G401 (cell line): ENCODE measurements at places on chromosomes 6 and 20. TPM values are rescaled to one million over a fixed set of nuclear protein-coding genes. Genes with fewer than 3 reads are reported as not detected.

The RAD21L1 gene
- not detected in 2 replicates for total RNA-seq

The ZMYND8 gene
- total RNA-seq: 21.5 and 24.7 TPM in 2 replicates

The EGFL8 gene
- total RNA-seq: 12.9 and 16.5 TPM in 2 replicates

The PRDM13 gene
- 0.06 and 0.34 TPM in 2 replicates for total RNA-seq

The SH3BGRL2 gene
- total RNA-seq: 26.0 and 40.8 TPM in 2 replicates

The FAM83C gene
- not detected in 2 replicates for total RNA-seq

The PARD6B gene
- total RNA-seq: 30.0 and 43.3 TPM in 2 replicates

The PAQR8 gene
- 26.0 and 29.6 TPM in 2 replicates for total RNA-seq

The TPD52L2 gene
- total RNA-seq: 129 and 141 TPM in 2 replicates

The RSPO3 gene
- total RNA-seq: 5.7 TPM in 1 of 2 replicates, not detected in the other

The ZNF451 gene
- total RNA-seq: 23.3 and 35.2 TPM in 2 replicates

DNA sequence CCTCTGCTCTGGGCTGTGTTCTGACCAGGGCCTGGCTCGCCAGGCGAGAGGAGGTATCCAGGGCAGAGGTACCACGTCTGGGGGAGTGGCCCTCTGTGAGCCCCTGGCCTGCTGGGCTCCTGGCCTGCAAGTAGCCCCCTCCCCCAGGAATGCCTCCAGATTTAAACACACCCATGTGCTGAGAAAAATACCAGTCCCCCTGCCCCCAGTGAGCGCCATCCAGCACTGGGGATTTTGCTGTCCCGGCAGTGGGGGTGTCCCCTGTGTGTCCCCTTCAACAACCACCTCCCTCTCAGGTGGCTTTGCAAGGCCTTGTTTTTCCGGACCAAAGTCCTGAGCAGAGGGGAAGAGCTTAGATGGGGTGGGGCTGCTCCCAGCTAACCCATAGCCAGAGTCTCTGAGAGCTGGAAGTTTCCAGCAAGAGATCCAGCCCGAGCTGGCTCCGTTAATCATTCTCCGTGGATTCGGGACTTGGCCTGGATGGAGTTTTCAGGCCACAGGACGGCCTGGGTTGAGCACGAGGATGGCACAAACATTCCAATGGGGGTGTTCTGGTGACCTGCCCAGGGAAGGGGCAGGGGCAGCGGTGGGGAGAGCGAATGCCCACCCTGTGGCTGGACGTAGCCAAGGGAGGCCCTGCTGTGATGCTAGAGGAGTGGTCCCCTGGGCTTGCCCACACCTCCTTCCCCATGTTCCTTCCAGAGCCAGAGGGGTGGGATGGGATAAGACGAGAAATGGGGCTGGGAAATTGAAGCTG, 29.0 kb downstream of the PCK1 start:
- no peak for DNase-seq

- DNase-seq: no peak
Observed at GRCh38 chr6:32936239-32937152, 4.3 kb downstream of the HLA-DMB start.

DNA sequence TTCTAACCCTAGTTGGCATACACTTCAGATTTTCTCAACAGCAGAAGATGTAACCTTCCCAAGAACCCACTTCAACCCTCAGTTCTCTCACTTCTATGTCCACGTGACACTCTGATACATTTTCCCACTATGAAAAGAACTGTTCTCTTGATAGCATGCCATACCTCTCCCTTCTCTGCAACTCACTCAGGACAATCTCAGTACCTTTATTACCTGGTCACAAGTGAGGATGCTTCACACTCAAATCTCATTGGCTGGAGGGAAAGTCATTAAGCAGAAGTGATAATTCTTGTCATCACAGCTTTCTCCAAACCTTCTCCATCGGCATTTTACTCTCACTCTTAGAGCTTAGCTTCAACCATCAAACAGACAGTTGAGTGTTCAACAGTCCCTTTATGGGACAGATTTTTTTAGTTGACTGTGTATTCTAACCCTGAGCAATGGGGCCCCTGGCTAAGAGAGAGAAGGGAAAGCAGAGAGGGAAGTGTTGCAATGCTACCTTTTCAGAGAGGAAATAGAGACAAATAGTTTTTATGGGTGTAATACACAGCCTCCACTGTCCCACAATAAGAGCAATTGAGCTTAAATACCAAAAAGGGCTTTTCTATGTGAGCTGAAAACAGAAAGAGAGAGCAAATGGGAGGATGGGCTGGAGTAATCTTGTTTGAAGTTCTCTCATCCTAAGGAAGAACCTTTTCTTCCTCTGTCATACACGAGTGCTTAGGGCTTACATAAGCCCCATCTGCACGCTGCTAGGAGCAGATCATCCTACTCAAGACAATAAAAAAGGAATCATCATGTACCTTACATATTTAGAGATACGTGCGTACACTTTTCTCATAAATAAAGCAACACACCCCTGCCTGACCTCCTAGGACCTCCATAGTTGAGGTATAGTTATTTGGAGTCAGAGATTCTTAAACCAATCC, 16.0 kb downstream of the HLA-DPA1 start:
- DNase-seq: no peak

GRCh38 chr6:68226460-68226859, 408.6 kb upstream of the ADGRB3 start:
- peak; percentile 25 for DNase-seq

DNA sequence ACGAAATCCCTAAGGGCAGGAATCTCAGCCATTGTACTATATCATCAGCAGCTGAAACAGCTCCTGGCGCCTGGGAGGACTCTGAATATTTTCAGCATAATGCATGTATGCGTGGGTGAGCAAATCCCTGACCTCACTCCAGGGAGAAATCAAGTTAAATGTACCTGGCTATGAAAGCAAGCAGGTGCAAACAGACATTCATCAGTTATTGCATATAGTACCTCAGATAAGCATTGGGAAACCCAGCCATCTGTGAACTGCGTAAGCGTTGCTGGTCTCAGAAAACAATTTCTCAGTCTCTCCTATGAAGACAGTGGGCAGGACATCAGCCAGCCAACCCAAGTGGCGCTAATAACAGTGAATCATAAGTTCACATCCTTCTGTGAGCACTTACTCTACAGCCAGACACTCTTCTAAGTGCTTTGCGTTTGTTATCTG, 622.6 kb downstream of the EPM2A start:
- no peak for DNase-seq

GRCh38 chr6:32116674-32117073, 7.5 kb upstream of the TNXB start:
- DNase-seq: peak; percentile 45

GRCh38 chr6:3227363-3228045, at the start of gene TUBB2B:
Gene TUBB2B, minus strand, starts transcription at chr6:3227653. Its CDS starts 110 bp downstream, at chr6:3227543.
- DNase-seq: no peak

GRCh38 chr6:168676552-168677322, 235.8 kb downstream of the SMOC2 start:
- no peak for DNase-seq

- no peak for DNase-seq
Observed at GRCh38 chr20:58084566-58084965, 143.9 kb downstream of the ANKRD60 start.

GRCh38 chr20:19522071-19522801, 235.8 kb upstream of the RIN2 start:
- DNase-seq: no peak

DNA sequence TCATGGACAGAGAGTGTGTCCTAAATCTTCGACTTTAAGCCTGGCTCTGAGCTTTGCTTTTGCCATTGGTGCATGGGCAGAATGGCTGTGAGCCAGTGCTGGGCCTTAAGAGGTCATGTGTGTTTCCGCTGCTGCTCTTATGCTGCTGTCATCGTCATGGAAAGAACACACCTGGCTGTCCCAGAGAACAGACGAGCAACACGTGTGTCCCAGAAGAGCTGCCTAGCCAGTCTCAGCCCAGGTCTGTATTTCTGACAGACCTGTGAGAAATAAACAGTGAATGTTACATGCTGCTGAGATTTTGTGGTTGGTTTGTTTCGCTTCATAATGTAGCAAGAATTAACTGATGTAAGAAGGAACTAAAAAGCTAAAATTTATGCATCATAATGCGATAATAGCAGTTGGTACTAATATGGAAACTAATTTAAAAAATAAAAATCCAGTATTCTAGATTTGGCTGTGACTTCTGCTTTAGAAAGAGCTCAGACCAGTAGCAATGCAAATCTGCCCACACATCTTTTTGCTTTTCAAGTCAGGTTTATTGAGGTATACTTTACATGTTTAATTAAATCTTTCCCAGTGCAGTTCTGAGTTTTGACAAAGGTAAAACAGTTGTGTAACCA, 11.5 kb upstream of the SCP2D1 start:
- DNase-seq: no peak

DNA sequence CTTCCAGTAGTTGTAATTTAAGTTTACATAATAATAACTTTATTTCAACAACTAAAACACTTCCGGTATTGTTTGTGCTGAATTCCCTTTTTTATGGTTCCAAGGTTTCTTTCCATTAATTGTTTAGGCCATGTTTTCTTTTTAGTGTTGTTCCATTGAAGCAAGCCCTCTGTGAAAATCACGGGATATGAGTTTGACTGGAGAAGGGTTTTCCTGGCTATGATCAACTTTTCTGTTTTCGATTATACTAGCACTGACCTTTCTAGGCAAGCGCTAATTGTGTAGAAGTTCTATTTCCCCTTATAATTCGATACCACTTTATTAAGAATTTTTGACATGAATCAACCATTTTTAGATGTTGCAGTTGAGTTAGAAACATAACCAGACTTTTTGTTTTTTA, 2.4 kb downstream of the LAMA2 start:
- DNase-seq: no peak

DNA sequence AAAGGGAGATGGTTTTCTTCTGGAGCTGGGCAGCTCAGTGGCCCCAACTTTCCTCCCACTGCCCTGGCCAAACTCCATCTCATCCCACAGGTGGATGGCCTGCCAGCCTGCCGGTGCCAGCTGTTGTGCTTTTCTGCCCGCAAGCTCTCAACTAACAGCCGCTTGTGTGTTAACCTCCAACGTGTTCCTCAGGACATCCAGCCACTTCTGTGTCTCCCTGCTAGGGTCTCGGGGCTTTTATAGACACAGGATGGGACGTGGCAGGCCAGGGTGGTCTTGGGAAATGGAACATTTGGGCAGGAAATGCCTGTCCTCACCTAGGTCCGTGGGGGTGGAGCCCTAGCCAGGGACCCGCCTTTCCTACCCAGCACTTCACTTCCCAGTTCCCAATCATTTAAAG, 171.1 kb upstream of the RGS17 start:
- DNase-seq: no peak

- no peak for DNase-seq
Observed at GRCh38 chr6:56709650-56710049, 67.0 kb upstream of the DST start.

GRCh38 chr6:118186672-118187567, 279.9 kb downstream of the SLC35F1 start:
- DNase-seq: no peak

DNA sequence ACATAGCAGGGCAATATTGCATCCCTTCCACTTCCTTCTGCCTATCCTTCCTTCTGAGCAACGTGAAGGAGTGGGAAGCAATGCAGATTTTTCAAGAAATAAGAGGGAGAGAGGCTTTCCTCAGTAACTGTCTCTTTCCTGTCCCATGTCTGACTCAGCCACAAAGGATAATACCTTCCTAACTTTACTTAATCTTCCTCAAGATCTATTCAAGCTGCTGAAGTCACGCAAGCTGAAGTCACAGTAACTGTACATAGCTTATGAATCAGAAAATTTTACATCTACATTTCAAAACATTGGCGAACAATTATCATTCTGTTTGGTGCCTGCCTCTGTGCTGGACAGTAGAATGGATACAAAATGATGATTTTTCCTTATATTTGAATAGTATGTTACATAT, 86.4 kb upstream of the POU3F2 start:
- no peak for DNase-seq

GRCh38 chr6:157520596-157521361, 139.8 kb downstream of the ZDHHC14 start:
- no peak for DNase-seq
